ENCODE measurements at places on chromosomes 16 and 17.

GRCh38 chr16:1998360-1998835, 8.6 kb downstream of the SYNGR3 start:
- no peak for DNase-seq

DNA sequence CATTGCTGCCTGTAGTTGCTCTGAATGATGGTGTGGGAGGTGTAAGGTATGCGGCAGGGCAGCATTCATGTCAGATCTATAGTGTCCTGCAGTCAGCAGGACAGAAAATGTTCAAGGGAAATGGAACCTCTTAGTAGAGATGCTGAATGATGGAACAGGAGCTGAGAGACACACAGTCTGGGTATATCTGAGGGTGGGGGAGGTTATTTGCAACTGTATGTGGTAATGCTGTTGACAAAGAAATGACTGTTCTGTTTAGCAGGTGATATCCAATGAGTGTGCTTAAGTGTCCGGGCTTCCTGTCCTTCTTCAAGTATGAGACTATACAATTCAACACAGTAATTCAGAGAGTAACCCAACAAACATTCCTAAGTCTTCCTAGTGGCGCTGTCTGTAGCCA, 46.6 kb downstream of the STH start:
- DNase-seq = no peak

GRCh38 chr16:15829460-15829859, 27.4 kb downstream of the MYH11 start:
- DNase-seq = no peak

DNA sequence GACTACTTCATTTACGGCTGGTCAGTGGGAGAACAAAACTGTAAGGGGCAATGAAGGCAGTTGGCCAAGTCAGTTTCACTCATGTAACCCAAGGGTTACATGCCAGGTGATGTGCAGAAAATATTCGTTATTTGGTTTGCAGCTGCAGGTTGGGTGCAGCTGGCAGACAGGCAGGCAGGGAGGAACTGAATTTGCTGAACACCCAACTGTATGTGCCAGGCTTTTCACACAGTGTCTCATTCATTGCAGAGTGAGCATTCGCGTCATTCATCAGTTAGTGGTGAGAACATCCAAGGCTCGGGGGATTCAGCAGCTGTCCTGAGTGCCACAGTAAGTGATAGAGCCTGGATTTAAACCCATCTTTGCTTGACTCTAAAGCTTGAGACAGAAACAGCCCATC, 59.7 kb downstream of the ABCC6 start:
- DNase-seq = no peak

DNA sequence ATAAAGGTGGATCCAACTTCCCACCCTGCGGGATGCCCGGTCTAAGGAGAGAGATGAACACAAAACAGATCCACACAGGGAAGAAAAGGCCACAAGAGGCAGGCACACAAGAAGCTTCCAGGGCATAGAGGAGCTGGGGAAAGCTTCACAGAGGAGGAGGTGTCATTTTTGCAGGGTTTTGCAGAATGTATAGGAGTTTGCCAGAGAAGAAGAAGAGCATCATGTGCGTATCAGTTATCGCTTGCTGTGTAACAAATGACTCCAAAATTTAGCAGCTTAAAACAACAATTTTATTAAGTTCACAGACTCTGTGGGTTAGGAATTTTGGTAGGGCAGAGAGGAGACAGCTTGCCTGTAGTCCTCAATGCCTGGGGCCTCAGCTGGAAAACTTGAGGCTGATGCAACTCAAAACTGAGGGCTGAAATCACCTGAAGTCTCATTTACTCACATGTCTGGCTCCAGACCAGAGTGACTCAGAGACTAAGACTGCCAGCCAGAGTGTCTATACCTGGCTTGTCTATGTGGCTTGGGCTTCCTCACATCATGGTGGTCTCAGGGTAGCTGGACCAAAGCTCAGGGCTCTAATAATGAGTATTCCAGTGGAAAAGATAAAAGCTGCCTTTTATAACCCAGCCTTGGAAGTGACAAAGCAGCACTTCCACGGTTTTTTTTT, 33.9 kb upstream of the ZNF423 start:
- DNase-seq = no peak

GRCh38 chr17:81991684-81992305, 14.4 kb downstream of the ASPSCR1 start:
- DNase-seq = no peak

DNA sequence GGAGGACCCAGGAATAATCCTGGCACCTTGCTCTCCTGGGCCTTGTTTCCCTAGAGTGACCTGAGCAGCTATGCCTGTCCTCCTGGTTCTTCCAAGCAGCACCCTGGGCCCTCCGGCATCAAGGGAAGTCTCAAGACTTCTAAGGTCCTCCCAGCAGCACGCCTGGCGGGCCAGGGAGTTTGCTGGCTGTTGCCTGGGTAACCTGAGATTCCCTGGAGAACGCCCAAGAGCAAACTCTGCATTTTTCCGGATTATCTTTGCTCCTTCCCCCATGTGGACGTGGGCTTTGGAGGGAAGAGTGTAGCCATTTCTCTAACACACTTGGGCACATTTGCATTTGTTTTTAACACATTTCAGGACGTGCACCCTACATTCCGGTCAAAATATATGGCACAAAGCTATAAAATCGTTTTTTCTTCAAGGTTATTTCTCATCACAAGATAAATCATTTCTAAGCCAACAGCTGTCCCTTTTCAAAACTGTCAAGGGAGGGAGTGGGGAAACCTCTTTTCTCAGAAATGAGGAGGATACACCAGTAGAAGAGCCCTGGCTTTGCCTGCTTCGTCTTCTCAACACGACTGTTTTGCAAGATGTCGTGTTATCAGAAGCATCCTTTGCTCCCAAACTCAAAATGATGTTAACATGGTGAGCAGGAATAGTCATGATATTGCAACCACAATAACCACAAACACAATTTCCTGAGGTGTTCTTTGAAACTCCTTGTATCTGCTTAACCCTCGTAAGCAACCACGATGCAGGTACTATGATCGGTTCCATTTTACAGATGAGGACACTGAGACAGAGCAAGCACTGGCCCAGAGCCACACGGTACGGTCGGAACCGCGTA, 116.5 kb downstream of the ADCY9 start:
- no peak for DNase-seq

DNA sequence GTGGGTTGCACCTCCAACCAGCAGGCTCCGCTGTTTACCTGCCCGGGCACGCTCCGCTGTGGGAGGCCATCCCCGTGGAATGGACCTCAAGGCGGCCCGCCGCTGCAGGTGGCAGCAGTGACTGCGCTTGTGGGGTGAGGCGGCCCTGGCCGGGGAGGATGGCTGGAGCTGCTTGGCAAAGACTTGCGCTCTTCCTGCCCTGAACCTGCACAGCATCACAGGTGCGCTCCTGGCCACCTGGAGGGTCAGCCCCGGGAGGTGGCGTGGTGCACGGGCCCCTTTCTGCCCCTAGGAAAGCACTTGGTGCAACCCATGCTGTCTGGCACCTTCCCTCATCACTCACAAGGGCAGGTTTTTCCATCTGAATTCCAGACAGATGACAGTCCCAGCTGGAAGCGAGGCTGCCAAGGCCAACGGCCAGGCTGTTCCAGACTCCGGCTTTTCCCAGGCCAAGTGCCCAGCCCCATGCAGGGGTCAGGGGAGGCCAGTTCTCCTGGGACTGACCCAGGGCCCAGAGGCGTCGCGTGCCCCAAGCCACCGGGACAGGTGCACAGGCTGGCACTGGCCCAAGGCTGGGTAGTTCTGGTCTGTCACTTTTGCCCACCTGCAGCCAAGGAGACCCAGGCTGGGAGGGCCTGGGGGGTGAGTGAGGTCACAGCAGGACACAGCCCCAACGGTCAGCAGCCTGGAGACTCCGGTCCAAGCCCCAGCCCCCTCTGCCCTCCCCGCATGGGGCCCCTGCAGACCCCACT, 13.3 kb downstream of the UTS2R start:
- DNase-seq = no peak

GRCh38 chr17:6413065-6413464, 21.9 kb downstream of the AIPL1 start:
- DNase-seq = no peak

- no peak for DNase-seq
These were observed 41.2 kb downstream of the TMC5 start for GRCh38 chr16:19458722-19459379.

DNA sequence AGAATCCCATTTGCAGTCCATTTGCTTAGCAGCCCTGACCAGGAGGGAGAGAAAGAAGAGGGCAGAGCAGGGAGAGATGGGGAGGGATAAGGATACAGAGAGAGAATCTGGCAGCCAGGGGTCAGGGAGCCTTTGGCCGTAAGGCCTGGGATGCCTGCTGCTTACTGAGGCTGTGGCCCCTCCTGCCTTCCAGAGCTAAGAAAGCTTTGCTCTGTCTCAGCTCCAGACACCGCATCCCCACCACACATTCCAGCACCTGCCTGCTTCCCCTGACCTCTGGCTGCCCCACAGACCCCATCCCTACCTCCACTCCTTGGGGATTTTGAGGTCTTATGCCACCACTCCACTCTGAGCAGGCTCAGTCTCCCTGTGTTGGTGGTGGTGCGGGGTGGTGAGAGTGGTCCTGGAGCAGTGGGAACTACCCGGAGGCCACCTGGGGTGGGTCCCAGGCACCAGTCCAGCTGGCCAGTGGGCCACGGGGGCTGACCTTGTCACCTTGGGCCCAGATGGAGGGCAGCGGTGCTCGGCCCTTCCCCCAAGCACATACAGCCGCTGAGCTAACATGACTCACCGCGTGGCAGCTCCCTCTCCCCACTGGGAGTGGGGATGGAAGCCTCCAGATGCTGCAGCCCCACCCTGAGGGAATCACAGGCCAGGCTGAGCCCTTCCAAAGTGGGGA, 58.3 kb downstream of the RAI1 start:
- no peak for DNase-seq

- DNase-seq = no peak
These were observed 6.5 kb downstream of the EIF1 start for GRCh38 chr17:41695134-41695661.

- DNase-seq = no peak
These were observed 9.0 kb downstream of the DECR2 start for GRCh38 chr16:410516-411178.

DNA sequence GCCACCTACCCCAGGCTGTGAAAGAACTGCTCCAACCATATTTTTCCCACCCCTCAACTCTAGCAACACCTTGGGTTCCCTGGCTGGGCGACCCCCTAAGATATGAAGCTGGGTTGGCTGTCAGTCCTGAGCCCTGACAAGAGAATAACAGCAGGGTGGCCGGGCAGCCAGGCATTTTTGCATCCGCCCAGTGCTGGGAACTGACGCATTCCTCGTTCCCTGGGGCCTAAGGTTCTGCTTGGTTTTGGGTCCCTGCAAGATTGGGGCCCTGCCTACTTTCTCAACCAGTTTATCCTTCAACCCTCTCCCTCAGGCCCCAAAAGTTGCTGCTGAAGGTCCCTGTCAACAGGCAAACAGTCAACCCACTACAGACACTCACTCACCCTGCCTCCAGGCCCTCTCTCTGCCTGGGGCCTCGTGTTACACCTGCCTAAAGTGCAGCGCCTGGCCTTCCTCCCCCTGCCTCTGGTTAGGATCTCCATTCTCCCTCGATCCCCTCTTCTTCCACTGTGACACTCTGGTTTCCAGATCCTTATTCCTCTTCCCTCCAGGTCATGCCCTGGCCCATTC, 151.5 kb downstream of the STX8 start:
- DNase-seq = no peak

DNA sequence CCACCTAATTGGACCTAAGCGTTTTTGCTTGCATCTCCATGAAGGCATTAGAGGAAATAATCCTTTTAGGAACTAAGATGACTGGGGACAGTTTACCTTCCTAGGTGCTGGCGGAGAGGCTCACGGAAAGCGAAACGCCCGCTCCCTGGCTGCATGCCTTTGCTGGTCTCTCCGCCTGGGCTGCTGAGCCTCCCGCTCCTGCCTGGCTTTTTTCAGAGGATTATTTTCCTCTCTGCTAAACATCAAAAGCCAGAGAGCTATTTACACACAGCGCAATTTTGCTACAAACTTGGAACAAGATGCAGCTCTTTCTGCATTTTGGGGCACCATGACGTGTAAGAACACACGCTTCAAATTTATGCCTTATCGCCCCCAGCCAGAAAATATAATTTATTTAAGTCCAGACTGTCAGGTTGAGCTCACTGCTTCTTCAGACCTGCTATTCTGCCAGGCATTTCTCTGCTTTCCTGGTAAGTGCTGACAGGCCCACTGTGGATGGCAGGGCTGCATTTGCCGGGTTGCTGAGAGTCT, 124.4 kb downstream of the SPACA3 start:
- DNase-seq = no peak

DNA sequence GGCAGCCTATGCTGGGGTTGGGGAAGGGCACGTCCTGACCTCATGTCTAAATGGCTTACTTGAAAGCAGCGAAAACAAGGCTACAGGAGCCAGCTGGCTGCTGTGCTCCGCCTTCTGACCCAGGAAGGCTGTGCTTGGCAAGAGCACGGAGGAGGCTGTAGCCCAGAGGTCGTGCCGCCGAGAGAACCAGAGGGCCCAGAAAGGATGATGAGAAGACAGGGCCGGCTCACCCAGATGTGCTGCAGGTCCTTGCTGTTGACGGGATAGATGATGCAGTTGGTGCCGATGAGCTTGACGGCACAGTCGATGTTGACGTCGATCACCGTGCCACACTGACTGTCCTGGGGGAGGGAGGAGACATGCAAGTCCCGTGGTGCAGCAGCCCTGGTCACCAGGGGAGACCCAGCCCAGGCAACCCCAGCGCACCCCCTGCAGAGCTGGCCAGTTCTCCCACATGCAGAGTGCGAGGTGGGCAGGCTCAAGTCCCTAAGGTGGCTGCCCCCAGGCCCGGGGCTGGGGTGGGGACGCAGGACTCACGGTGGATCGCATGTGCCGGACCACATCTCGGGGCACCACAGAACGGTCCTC, 20.7 kb downstream of the SPHK1 start:
- DNase-seq = no peak

GRCh38 chr17:34135841-34136240, 119.2 kb upstream of the CCL2 start:
- DNase-seq = no peak

- DNase-seq = peak; percentile 7
These were observed 3.7 kb upstream of the LYZL6 start for GRCh38 chr17:35947156-35947585.

GRCh38 chr17:63641692-63642448, 19.7 kb downstream of the MAP3K3 start:
- DNase-seq = no peak

GRCh38 chr17:44205962-44206824, 6.5 kb upstream of the ATXN7L3 start:
- DNase-seq = no peak

- peak; percentile 60 for DNase-seq
These were observed 129.5 kb downstream of the ANKRD11 start for GRCh38 chr16:89360760-89361435.

GRCh38 chr16:67100569-67101310, 9.0 kb upstream of the PHAF1 start:
- DNase-seq = no peak

- no peak for DNase-seq
These were observed 9.8 kb downstream of the SARM1 start for GRCh38 chr17:28381141-28381825.

DNA sequence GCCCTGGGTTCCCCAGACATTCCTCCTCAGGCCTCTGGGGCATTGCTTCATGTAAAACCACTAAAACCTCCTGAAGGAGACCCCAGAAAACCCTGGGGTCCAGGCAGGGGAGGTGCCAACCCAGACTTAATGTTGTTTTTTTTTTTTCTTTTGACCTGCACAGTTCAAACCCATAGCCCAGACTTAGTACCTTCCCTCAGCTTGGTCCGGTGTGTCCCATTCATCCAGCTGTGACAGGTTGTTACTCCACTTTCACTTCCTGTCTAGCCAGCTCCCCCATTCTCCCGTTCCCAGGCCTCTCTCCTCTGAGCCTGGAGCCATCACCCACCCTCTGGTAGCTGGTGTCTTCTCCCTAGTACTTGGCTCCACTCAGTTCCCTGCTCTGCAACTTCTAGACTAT, 4.8 kb downstream of the CDR2L start:
- no peak for DNase-seq

All from stimulated activated CD8-positive, alpha-beta memory T cell treated with anti-CD3 and anti-CD28 coated beads, Interleukin-15, amount 100 ng/mL, for 1 hour (primary cell).